Nucleus accumbens (tissue), 56 donors: ENCODE measurements at places on chromosomes 5 and 9.
A peak's percentile ranks its signal among the peaks of the same experiment; 100 is the strongest.

DNA sequence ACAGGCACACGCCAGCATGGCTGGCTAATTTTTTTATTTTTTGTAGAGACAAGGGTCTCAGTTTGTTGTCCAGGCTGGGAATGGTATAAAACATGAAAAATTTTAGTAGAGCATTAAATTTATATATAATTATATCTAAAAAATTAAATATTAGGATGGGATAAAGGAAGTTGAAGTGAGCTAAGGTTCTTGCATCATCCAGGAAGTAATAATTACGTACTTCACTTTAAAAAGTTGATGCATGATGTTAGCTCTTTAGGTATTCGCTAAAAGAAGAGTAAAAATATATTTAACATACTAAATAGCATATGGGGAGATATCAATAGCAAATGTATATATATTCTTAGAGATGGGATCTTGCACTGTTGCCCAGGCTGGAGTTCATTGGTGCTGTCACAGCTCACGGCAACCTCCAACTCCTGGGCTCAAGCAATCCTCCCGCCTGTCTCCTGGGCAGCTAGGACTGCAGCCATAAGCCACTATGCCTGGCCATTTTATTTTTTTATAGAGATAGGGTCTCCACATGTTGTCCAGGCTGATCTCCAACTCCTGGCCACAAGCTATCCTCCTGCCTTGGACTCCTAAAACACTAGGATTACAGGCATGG, 12.3 kb downstream of the DCAF10 start:
- no peak for DNase-seq

GRCh38 chr5:54009828-54010227, 300.5 kb downstream of the ARL15 start:
- DNase-seq: no peak

- DNase-seq: no peak
Measured at GRCh38 chr9:86459599-86460155, 105.5 kb upstream of the TUT7 start.

GRCh38 chr9:91746904-91747303, 203.1 kb downstream of the ROR2 start:
- no peak for DNase-seq

- no peak for DNase-seq
Measured at GRCh38 chr9:84779883-84780282, 110.4 kb downstream of the NTRK2 start.

DNA sequence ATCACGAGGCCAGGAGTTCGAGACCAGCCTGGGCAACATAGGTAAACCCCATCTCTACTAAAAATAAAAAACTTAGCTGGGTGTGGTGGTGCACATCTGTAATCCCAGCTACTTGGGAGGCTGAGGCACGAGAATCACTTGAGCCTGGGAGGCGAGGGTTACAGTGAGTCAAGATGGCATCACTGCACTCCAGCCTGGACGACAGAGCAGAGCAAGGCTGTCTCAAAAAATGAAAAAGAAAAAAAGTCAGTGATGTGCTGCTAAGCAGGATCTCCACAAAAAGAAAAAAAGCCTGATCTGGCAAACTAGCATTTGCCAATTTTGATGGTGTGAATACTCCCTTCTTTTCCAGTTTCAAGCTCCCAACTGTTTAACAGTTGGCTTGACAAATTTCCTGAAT, 21.9 kb downstream of the F2R start:
- DNase-seq: no peak

- no peak for DNase-seq
Measured at GRCh38 chr9:136059321-136059791, 35.7 kb downstream of the NACC2 start.

DNA sequence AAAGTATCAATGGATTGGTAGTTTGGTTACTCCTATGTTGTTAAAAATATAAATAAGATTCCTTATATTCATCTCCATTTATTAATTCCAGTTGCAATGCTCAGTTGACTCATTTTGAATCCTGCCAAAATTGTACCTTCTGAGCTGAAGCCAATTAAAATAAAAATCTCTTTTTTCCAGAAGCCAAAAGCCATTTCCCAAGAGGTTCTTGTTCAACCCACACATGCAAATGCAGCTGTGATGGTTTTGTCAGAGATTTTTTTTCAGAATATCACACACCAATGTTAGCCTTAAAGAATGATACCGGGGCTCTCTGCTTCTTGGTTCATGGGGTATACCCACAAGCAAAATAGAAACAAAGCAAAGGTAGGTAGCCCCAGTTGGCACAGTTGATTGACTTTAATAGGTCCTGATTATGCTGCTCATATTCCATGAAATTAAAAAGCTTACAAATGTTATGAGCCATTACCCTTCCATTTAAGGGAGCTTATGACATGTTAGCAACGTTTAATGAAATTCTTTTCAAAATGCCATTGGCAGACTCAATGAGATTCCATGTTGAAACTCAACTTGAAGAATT, 208.0 kb downstream of the SGCD start:
- DNase-seq: no peak

- DNase-seq: no peak
Measured at GRCh38 chr5:174444479-174445188, 279.7 kb upstream of the MSX2 start.

GRCh38 chr5:14250084-14250695, 107.0 kb downstream of the TRIO start:
- peak; percentile 73 for DNase-seq

GRCh38 chr9:130946766-130947617, 7.9 kb upstream of the FIBCD1 start:
- DNase-seq: no peak

GRCh38 chr5:89992201-89992600, 417.4 kb downstream of the CETN3 start:
- no peak for DNase-seq

GRCh38 chr5:75756981-75757380, 39.7 kb upstream of the POC5 start:
- no peak for DNase-seq

DNA sequence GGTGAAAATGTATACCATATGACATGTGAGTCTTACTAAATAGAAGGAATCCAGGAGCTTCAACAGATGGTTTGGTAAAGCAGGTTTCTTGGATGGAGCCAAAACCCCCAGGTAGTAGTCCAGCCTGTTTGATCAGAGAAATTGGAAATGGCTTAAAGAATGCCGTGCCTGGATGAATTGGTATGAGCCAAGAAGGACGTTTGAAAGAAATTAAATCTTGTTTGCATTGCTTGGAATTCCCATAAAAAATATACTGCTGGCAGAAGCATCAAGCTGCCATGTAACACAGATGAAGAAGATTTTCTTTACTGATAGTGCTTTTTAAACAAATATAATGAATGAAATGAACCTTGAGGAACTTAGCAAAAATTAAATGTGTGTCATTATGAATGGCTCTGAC, 176.3 kb downstream of the NPR3 start:
- no peak for DNase-seq

GRCh38 chr5:109852371-109853155, 162.8 kb downstream of the MAN2A1 start:
- DNase-seq: no peak

DNA sequence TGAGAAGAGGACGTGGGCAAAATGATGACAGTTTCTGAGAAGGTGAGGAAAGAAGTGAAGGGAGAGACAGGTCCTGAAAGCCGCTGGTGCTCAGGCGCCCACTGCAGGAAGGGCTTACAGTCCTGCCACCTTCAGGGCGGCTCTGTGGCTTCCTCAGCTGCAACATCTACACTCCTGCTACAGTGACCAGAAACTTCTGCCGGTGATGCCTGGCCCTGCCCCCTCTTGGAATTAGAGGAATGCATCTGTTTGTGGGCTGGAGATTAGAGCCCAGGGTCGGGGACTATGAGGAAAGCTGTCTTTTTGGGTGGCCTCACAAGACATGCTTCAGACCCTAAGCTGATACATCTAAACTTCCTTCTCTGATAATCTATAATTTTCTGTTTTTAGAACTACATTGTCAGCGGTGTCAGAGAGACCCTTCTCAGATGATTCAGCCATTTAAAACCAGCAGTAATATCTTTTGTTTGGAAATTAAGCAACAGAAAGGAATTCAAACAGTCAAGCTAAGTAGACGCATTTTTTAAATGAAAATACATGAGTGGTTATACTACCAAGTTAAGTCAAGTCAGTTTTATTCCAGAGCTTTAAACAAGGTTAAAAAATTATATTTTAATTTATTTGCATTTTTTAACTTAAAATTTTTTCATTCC, 30.4 kb downstream of the PRDM6 start:
- DNase-seq: no peak

DNA sequence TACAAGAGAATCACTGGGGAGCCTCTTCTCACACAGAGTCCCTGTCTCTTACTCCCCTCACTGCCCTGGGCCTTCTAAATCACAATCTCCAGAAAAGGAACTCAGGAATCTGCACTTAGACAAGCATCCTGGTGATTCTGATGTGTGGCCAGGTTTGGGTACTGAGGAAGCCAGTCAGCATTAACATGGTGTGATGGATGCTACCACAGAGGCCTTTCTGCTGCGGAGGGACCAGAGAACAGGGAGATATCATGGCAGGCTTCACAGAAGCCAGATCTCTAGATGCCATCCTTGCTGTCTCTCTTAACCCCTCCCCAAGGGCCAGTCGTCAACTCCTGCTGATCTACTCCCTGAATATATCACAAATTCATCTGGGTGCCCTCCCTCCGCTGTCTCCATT, 1.6 kb downstream of the ANKS6 start:
- no peak for DNase-seq

DNA sequence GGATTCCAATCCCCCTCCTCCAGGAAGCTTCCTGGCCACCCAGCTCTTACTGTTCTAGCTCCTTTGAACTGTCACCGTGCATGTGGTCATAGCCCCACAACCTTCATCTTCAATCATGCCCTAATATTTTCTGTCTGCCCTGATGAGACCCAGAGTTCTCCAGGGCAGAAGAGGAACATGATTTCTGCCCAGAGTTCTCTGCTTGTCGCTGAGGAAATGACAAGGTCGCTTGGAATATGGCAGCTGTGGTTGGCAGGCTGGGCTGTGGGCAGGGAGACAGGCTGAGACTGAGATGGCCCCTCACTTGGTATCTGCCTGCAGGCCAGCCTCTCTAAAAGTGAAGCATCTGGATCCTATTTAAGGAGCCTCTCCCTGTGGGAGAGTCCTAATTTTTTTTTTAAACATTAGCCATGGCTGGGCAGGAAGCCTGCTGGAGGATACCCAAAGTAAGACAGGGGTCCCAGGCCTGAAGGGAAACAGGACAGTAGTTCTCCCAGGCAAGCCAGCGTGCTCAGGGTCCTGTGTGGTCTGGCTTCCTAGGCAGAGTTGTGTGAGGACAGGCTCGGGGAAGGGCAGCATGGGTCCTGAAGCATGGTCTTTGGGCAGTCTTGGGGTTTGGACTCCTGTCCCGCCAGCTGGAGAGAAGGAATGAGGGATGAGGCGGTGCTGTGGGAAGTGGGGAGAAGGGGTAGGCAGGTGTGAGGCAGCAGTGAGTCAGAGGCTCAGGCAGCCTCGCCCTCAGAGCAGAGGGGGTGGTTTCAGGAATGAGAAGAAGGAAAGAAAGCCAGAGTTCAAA, 242.1 kb downstream of the FSTL4 start:
- DNase-seq: peak; percentile 54

- no peak for DNase-seq
Measured at GRCh38 chr9:124480621-124480981, 26.6 kb downstream of the NR5A1 start.

DNA sequence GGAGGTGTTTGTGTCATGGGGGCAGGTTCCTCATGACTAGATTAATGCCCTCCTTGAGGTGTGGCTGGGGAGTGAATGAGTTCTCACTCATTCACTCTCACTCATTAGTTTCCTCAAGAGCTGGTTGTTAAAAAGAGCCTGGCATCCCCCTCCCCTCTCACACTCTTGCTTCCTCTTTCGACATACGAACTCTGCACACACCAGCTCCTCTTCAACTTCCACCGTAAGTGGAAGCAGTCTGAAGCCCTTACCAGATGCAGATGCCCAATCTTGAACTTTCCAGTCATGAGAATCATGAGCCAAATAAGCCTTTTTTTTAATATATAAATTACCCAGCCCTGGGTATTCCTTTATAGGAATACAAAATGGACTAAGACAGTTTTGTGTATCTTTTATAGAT, 82.5 kb downstream of the SPRY4 start:
- no peak for DNase-seq

DNA sequence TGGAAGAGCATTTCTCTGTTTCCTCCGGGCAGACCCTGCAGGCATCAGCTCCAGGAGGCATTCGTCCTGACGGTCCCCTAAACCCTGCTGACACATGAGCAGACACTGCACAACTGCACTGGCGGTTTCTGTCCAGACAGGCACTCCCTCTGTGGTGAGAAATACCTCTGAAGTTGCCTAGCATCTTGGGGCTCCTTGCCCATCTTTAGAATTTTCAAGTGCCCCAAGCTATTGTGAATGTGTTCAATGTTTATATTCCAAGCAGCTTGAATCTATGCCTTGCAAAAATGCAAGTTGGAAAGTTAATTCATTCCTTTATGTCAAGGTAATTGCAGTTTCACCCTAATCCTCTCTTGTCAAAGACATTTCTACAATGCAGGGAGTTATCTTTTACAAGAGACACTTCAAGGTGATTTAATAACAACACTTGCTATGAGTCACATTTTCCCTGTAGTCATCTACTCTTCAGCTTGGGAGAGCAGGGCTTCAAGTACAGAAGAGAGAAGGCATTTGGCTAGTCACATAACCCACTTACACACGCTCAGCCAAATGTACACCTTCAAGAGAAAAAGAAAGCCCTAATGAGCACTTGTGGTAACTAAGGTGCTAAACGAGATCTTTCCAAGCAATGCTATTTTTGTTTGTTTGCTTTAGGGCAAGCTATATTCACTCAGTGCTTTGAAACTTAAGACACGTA, 302.5 kb downstream of the MLLT3 start:
- no peak for DNase-seq

- DNase-seq: no peak
Measured at GRCh38 chr5:13567819-13568218, 376.7 kb downstream of the DNAH5 start.

GRCh38 chr5:77773734-77774280, 2.3 kb downstream of the TBCA start:
- no peak for DNase-seq

DNA sequence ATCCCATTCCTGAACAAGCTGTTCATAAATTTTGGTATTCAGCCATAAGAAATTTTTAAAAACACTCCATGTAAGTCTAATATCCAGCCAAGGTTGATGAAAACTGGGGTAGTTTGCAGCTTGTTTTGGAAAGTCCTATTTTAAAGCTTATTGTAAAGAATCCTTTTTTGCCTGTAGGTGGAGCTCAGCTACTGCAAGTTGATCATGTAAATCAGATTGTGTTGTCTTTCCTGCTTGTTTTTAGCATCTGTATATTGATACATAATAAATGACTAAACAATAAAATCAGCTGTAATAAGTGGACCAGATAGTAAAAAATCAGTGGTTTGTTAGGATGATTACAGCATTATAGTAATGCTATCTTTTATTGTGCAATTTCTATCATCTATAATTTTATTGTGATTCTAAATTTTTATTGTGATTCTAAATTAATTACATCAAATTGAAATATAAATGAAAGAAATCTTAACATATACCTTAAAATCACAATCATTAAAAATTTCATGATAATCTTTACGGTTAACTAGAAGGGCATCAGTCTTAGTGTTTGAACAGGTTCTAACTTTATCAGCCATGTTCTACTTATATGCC, 42.4 kb downstream of the CWC27 start:
- DNase-seq: no peak

GRCh38 chr5:59767211-59767605, 126.3 kb downstream of the PDE4D start:
- DNase-seq: no peak
